ENCODE measurements at places on chromosomes 12 and 14. TPM values are rescaled to one million over a fixed set of nuclear protein-coding genes. Genes with fewer than 3 reads are reported as not detected.

Gene DHRS2
- total RNA-seq = not detected

Gene TMEM106C
- 81.9 TPM for total RNA-seq

Gene SIX6
- not detected for total RNA-seq

Gene HSP90B1
- total RNA-seq = 1,830 TPM

Gene RD3L
- not detected for total RNA-seq

Gene PRIM1
- 3.6 TPM for total RNA-seq

Gene LUM
- 115 TPM for total RNA-seq

Gene NELL2
- total RNA-seq = not detected

Gene AGAP2
- 0.20 TPM for total RNA-seq

Gene SYNDIG1L
- total RNA-seq = under 0.01 TPM

Gene SPRYD4
- total RNA-seq = 1.2 TPM

Gene TSPAN11
- total RNA-seq = 0.13 TPM

Gene SOAT2
- not detected for total RNA-seq

Gene FOXJ2
- 8.3 TPM for total RNA-seq

Gene SERPINA3
- total RNA-seq = 9.7 TPM

Gene SMOC1
- total RNA-seq = 12.9 TPM

Gene CELA1
- total RNA-seq = not detected

Gene DENR
- total RNA-seq = 26.3 TPM

Gene AP4S1
- 5.5 TPM for total RNA-seq

Gene CPSF6
- 20.8 TPM for total RNA-seq

Gene PTPRR
- 0.78 TPM for total RNA-seq

Gene BATF
- 0.26 TPM for total RNA-seq

Gene ASPG
- total RNA-seq = not detected

Gene RAPGEF3
- total RNA-seq = 3.9 TPM

Gene ACSM4
- total RNA-seq = not detected

Gene TAS2R43
- total RNA-seq = not detected

Gene TAS2R10
- total RNA-seq = 1.2 TPM

Gene SMCO2
- 0.40 TPM for total RNA-seq

Gene SELPLG
- 2.7 TPM for total RNA-seq

Gene IRAK3
- total RNA-seq = 9.0 TPM

Gene SLC38A4
- total RNA-seq = 0.56 TPM

Gene KRT74
- total RNA-seq = not detected

Gene LRFN5
- 11.3 TPM for total RNA-seq

Gene GTF2A1
- 53.0 TPM for total RNA-seq

Gene PRPH
- 0.33 TPM for total RNA-seq

Gene C1QL4
- 0.07 TPM for total RNA-seq

Gene CRACR2A
- total RNA-seq = 4.3 TPM

Gene TAS2R42
- total RNA-seq = not detected

Gene TSHR
- not detected for total RNA-seq

Gene LGR5
- 2.2 TPM for total RNA-seq

Gene OR6C68
- not detected for total RNA-seq

Gene MAP3K9
- total RNA-seq = 0.07 TPM

Gene FOXN4
- total RNA-seq = not detected

Gene RNASE1
- total RNA-seq = 1.6 TPM

Gene DLST
- total RNA-seq = 76.6 TPM

Gene CCDC60
- total RNA-seq = not detected

Gene OR11G2
- total RNA-seq = not detected

Gene WASHC3
- 90.7 TPM for total RNA-seq

Gene PPTC7
- total RNA-seq = 9.1 TPM

Gene DPF3
- 9.3 TPM for total RNA-seq

Gene EAPP
- total RNA-seq = 37.1 TPM

Gene PLEKHH1
- 0.20 TPM for total RNA-seq

Gene PPP1R12A
- total RNA-seq = 81.9 TPM

Gene SCNN1A
- total RNA-seq = not detected

Gene METAP2
- 45.5 TPM for total RNA-seq

Gene PRKD1
- 40.5 TPM for total RNA-seq

Gene MYF6
- total RNA-seq = not detected

Gene PIP4K2C
- 28.2 TPM for total RNA-seq

All from smooth muscle cell of the pulmonary artery (primary cell).